Thyroid gland (tissue), 4 donors: ENCODE measurements at places on chromosomes 5 and 9.
A peak's percentile ranks its signal among the peaks of the same experiment; 100 is the strongest.

- DNase-seq: no peak
Measured at GRCh38 chr9:130981002-130981755, 27.8 kb upstream of the LAMC3 start.

DNA sequence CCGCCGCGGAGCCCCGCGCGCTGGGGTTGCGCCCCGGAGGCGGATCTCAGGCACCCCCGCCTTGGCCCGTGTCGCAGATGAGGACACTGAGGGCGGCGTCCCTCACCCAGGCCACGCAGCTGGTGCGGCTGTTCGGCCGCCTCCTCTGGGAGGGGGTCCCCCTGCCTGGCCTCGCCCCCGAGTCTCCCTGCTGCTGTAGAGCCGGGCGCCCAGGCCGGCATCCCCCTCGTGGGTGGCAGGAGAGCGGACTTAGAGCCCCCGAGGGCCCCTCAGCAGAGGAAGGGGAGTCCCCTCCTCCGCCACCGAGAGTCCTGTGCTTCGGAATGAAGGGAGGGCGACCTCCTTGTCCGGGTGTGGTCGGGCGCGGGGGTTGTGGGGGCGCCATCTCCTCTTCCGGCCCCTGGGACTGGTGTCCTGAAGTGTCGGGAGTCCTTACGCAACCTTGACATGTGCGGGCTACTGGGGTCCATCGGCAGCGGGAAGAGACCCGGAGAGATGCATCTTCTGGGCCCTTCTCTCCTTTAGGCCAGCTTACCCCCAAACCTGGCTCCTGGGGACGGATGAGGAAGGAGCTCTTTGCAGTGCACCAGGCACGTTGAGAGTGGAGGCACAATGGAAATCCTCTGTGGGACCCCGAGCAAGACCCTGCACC is 11.7 kb upstream of the EXOSC2 start:
- no peak for DNase-seq

- peak; percentile 94 for DNase-seq
Measured at GRCh38 chr9:114348906-114349482, 19.3 kb downstream of the ORM2 start.

DNA sequence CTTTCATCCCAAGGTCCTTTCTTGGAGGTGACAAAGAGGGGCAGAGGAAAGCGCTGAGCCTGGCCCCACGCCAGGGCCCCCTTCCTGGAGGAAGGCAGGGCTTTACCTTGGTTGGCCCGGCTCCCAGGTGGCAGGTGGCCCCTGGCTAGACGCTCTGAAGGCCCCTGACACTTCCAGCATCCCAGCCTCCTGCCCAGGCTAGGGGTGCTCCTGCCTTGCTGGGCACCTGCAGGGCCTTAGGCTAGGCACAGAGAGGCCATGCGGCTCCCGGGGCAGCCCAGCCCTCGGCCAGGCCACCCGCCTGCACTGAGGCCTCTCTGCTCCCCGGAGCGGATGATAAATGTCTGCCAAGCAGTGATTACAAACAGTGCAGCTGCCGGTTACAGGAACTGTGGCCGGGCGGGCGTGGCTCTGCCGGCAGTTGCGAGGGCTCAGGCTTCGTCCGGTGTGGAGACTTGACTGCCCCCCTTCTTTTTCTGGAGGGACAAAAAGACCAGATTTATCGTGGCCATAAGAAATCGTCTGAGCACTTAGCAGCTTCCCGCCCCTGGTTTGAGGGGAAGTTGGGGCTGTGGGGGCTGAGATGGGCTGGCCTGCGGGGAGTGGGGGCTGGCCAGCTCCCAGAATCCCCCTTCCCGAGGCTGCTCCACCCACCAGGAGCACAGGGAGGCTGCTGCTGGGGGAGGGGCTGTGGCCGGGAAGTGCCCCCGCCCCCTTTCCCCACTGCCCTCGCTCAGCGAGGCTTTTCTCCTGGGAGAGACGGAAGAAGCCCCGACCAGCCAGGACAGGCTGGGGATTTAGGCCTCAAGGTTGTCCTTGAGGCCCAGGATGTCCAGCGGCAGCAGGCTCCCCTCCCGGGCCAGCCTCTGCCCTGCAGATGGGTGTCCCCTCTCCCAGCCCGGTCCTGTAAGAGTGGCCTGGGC is 31.6 kb upstream of the UBAC1 start:
- peak; percentile 61 for DNase-seq

GRCh38 chr9:114096041-114096511 is 3.0 kb downstream of the KIF12 start:
- no peak for DNase-seq

GRCh38 chr5:153779836-153780235 is 258.9 kb downstream of the FAM114A2 start:
- DNase-seq: no peak

DNA sequence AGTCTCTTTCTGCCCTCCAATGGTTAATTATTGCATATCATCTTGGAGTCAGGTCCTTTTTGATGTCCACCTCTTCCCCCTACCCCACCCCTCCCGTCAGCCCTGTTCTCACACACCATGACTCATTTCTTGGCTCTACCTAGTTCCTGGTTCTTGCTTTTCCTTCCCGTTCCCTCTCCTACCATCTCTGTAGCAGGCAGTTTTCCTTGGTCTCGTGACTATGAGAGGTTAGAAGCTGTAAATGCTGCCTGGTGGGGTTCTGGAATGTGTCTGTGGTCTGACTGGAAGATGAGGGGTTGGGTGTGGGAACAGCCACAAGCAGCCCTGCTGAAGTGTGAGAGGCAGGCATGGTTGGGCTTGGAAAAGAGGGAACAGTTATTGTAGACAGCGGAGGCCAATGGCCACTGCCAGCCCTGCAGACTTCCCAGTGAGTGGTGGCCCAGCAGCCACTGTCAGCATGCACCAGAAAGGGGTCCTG is 18.2 kb downstream of the SLC22A5 start:
- peak; percentile 63 for DNase-seq

- DNase-seq: no peak
Measured at GRCh38 chr9:20551835-20552234, 70.5 kb downstream of the MLLT3 start.

- DNase-seq: no peak
Measured at GRCh38 chr9:21982861-21983560, 11.2 kb downstream of the CDKN2A start.

GRCh38 chr5:94969174-94969573 is 315.7 kb downstream of the MCTP1 start:
- no peak for DNase-seq

- no peak for DNase-seq
Measured at GRCh38 chr5:144198386-144198785, 27.7 kb downstream of the KCTD16 start.

DNA sequence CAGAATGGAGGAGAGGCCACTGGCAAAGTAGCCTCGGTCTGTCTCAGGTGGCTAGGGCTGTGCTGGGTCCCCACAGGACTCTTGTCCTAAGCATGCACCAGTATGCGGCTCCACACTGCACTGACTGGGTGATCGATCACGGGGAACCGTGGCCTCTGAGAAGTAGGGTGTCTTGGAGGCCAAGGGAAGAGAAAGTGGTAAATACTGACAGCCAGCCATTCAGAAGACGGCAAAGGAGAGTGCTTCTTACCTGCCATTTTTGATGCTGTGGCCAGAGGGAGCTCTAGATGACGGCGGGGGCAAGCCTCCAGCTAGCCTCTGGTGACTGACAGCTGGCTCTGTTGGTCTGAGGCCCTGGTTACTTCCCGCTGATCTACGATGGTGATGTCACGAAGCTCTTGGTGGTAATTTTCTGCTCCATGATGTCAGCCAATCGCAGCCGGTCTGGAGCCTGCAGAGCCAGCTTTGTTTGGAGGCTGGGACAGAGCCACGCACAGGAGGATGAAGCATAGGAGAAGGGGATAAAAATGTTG is 40.4 kb upstream of the GADD45G start:
- no peak for DNase-seq

GRCh38 chr5:135138116-135138850 is 104.3 kb upstream of the PITX1 start:
- peak; percentile 75 for DNase-seq

DNA sequence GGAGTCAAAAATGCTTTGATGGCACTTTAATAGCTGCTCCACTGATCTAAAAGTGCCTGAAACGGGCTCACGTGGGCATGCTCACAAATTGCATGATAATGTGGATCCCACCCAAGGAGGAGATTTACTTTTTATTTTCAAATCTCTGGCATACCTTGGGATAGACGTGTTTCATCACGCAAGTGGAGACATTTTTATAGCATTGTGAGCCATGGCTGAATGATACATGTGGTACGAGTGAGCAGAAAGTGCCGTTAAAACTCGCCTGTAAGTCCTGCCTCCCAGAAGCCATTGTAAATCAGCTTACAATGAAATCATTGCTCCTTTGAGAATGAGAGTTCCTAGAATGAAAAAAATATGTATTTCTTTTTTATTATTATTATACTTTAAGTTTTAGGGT is 514.7 kb downstream of the MAT2B start:
- DNase-seq: no peak

GRCh38 chr5:180026734-180027458 is 44.7 kb downstream of the RNF130 start:
- no peak for DNase-seq

DNA sequence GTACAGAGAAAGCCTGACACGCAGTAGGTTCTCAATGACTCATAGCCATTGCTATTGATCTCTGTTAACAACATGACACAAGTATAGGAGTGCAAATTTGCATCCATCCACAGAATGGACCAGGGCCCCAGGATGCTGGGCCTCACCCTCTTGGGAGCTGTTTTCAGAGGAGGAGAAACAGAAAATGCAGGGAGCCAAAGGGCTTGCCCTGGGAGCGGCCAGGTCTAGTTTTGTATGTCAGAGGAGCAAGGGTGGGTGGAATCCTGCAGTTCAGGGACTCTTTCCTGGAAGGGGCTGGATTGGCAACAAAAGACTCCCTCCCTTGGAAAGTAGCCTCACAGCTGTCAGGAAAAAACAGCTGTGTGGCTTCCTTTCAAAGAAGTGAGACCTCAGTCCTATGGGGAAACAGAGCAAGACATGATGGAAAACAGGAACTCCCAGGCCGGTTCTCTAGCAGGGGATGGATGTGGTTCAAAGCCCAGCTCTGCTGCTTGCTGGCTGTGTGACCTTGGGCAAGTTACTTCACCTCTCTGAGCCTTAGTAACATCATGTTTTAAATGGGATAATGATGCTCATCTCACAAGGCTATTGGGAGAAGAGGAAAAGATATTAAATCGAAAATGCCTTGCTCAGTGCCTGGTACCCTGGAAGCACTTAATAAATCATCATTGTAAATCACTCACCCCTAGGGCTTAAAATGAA is 50.5 kb upstream of the SH3PXD2B start:
- no peak for DNase-seq

GRCh38 chr5:138489683-138490061 is 24.4 kb downstream of the EGR1 start:
- DNase-seq: no peak
